ENCODE measurements at places on chromosomes 16 and 17.
A peak's percentile ranks its signal among the peaks of the same experiment; 100 is the strongest.

DNA sequence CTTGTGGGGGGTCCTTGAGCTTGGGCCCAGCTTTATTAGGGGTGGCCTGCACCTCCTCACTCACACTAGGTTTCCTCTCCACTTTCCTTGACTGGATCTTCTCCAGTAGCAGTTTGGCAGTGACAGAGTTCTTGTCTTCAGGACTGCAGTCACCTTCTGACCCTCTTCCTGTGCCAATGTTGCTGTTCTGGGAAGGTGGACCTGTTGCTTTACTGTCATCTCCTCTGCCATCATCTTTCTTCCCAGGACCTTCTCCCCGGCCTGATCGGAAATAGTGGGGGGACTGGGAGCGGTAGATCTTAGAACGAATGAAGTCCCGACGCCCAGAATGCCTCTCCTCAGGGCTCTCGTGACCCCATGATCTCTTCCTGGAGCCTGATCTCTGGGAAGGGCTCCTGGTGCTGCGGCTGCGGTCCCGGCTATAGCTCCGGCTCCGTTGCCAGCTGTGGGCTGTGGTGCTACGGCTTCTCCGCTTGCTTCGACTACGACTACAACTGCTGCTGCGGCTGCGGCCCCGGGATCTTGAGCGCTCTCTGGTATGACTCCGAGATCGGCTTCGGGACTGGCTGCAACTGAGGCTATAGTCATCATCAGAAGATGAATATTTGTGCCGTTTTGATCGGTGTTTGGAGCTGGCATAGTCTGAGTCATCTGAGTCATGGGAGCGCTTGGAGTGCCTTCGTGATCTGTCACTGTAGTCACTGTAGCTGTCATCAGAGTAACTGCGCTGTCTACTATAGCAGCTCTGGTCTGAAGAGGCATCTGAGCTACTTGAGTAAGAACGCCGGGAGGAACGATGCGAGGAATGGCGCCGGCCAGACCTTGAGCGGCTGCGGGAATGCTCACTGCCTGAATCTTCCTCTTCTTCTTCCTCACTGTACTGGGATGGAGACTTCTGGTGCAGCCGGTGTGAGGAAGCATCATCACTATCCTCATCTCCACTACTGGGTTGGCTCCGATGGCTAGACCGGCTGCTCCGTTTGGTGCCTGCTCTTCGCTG, 9.5 kb upstream of the ITGA2B start:
- no peak for DNase-seq

- no peak for DNase-seq
Observed at GRCh38 chr16:57538235-57538721, 1.9 kb upstream of the CCDC102A start.

DNA sequence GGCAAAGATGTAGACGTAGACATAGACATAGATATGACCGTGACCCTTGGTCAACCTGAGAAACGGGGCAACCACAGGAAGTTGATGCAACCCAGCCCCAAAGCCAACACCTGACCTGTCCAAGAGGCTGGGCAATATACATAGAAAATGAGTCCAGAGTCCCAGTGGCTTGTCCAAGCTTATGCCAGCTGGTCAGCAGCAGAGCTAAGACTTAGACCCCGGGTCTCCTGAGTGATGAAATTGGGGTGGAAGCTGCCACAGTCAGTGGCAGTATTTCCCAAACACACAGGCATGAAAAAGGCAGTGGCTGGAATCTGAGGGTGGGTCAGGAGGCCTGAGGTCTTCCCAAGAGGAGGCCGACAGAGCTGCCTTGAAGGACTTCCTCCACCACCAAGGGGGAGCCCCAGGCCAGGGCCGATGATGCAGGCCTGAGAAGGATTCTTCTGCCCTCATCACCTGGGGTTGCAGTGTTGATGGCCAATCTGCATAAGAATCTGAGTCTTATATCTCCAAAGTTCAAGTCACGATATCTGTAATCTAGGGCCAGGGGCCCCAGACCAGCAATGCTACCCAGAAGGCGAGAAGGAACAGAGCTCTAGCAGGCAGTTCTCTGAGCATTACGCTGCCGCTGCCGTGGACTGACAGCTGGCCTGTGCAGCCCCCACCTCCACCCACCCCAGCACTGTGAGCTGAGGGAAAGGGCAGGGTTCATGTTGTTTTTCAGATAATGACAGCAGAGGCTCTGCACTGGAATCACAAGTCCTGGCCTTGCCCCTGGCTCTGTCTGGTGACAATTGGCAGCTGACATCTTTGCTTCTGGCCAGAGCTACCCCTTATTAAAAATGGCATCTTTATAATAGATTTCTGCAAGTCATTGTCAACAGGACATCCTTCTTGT, 72.7 kb downstream of the GNAO1 start:
- no peak for DNase-seq

DNA sequence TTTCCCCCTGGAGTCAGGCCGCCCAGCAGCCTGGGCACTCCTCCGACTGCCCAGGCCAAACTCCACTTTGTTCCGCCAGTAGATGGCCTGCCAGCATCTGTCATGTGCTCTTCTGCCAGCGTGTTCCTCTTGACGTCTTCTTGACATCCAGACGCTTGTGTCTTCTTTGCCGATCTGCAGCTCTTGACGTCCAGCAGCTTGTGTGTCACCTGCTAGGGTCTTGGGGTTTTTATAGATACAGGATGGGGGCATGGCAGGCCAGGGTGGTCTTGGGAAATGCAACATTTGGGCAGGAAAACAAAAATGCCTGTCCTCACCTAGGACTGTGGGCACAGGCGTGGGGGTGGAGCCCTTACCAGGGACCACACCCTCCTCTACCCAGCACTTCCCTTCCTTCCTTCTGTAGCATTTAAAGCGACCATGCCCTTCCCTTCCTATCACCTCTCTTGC, 88.7 kb downstream of the BMERB1 start:
- no peak for DNase-seq

DNA sequence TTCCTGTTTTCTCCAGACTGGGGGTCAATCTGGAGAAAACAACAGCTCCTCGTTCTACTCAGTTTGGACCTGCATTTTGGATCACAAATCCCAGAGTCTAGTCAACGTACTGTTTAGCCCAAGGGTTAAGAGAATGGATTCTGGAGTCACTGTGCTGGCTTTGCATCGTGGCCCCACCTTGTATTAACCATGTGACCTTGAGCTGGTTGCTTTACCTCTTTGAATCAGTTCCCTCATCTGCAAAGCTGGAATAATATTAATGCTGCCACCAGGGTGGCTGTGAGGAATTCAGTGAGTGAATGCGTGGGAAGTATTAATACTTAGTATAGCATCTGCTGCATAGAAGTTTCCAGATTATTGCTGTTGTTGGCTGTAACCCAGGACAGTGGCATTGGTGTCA, 11.3 kb upstream of the DHRS7C start:
- no peak for DNase-seq

- DNase-seq = no peak
Observed at GRCh38 chr17:31051506-31051905, 43.3 kb upstream of the NF1 start.

DNA sequence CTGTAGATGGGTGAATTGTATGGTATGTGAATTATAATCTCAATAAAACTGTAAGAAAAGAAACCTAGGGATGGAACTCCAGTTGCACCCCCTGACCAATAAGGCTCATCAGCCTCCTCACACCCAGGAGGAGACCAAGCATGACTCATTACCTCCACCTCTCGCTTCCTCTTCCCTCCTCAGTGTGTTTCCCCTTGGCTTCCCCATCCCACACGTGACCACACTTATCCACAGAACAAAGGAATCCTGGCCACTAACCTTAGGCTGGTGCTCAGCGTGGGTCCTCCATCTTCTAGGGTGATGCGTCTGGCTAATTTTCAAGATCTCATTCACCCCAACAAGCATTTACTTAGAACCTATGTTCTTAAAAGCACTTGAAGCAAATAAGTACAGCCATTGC, 36.2 kb upstream of the MAP3K14 start:
- DNase-seq = peak; percentile 7

GRCh38 chr17:9828296-9829295, 2.9 kb downstream of the GLP2R start:
- DNase-seq = no peak

GRCh38 chr16:60204181-60204580, 1470.1 kb upstream of the GOT2 start:
- no peak for DNase-seq

DNA sequence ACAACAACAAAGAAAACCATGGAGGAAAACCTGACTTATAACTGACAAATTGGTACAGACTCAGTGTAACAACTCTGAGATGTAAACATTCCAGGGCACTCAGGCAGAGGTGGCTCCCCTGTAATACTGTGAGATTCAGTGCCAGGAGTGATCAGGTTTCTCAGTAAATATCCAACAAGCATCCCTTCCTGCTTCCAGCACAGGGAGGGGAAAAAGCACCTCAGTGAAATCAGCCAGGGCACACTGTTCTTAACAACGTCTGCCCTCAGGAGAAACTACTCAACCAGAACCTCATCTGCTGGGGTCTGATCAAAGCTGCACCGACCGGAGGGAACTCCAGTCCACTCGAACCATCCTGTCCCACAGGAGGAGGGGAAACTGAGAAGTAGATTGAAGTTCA, 52.3 kb downstream of the AMFR start:
- DNase-seq = no peak

GRCh38 chr17:77437017-77437416, 296.2 kb downstream of the SEC14L1 start:
- no peak for DNase-seq

DNA sequence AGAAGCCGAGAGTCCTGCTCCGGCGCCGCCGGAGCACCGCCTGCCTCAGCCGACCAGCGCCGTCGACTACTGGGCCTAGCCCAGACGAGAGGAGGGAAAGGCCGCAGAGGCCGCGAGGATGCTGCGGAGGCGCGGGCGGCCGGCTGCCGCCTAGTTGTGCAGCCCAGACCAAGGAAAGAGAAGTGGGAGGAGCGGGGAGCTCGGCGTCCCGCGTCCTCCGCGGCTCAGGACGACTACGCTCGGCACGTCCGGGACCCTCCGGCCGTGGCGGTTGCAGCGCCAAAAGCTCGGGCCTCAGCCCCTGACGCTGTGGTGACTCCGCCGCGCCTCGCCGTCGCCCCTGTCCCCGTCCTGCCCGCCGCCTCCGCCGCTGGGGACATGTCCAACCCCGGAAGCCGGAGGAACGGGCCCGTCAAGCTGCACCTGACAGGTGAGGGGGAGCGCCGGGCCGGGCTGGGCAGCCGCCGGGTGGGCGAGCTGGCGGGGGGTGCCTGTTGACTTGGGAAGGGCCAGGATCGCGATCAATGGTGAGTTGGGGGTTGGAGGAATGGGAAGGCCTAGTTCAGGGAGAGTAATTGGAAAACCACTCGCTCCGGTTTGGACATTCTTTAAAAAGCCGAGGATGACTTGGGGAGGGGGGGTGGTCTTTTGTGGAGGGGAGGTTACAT, 37.7 kb downstream of the RNF135 start:
- peak; percentile 47 for DNase-seq

DNA sequence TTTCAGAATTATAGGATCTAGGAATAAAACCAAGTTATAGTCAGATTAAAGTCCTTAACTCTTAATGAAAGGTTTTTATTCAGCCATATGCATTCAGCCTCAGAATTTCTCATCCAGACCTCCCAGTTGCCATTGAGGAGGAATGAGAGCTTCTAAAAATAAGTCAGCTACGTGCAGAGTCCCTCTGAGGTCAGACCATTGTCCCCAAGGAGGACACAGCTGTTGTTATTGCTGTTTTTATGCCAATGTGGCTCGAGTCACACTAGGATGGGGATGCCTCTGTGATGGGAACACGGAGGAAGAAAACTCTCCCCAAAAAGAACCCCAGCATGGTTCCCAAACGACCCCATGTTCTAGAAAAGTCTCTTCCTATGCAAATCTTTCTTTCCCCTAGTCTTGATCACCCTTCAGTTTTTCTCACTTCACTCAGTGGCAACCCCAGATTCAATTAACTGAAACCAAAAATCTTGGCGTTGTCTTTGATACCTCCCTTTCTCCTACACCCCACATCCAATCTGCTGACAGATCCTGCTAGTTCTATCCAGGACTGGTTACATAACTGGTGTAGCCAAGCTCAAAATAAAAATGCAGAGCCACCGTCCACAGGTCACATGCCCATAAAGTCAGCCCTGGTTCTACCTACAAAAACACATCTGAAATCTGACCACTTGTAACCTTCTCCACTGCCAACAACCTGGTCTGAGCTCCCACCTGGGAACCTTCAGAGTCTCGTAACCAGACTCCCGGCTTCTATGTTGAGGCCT, 138.2 kb upstream of the ERCC4 start:
- no peak for DNase-seq

DNA sequence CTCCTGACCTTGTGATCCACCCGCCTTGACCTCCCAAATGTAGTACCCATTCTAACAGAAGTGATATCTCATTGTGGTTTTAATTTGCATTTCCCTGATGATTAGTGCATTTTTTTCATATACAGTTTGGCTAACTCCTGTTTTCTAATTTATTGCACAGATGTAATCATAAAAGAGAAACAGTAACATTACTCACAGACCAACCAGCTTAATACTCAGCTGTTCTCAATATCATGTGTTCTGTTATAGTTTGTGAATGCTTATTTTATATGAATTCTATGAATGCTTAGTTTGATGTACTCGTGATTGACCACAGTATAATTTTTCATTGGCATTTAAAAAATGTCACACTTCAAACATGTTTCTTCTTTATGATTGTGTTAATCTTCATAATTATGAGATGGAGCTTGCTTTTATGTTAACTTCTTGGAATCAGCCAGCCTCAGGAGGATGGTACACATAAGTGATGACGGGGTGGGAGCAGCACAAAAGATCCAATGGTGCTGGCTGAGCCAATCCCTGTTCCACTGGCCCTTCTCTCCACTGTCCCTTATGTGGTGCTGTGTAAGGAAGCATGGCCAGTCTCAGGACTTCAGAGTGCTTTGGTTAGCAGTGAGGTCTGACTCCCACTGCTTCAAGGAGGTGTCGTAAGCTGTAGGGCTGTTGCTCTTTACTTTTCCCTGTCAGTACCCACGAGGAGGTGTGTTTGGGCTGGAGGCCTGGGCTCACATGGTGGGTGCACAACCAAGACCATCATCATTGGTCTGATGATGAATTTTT, 191.0 kb downstream of the SPECC1 start:
- DNase-seq = no peak

DNA sequence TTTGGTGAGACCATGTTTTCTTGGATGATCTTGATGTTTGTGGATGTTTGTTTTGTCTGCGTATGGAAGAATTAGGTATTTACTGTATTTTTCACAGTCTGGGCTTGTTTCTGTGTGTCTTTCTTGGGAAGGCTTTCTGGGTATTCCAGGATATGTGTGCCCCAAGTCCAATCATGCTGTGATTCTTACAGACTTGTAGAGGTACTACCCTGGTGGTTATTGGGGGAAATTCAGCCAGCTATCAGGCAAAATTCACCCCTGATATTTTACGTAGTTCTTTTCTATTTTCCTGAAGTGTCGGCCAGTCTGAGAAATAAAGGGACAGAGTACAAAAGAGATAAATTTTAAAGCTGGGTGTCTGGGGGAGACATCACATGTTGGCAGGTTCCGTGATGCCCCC, 33.4 kb upstream of the ARL4D start:
- DNase-seq = no peak

GRCh38 chr16:13056607-13057006, 155.2 kb downstream of the SHISA9 start:
- DNase-seq = no peak

- peak; percentile 16 for DNase-seq
Observed at GRCh38 chr17:8041249-8041928, 2.5 kb downstream of the ALOX15B start.

- no peak for DNase-seq
Observed at GRCh38 chr17:3978421-3979289, 14.4 kb upstream of the ATP2A3 start.
